Urinary bladder (tissue), 4 donors: ENCODE measurements at places on chromosomes 12 and 14. TPM values are rescaled to one million over a fixed set of nuclear protein-coding genes. Genes with fewer than 3 reads are reported as not detected.

DNA sequence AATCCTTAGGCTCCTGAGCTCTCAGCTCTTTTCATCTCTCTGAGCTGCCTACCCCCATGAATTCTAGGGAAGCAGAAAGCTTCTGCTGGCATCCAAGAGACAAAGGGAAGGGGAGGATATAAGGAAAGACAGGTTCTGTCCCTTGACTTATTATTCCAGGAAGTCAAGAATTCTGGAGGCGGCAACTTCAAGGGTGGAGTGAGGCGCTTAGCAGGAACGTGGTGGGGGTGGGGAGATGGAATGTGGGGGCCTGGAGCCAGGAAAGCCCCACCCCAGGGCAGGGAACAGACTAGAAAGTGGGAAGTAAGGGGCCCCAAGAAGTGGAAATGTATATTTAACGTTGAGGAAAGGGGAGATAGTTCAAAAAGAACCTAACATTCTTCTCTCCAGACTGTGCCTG lies 1.4 kb downstream of the CALCOCO1 start:
- DNase-seq, result no peak

GRCh38 chr14:77243853-77244252 lies 27.2 kb downstream of the NGB start:
- no peak for DNase-seq

- peak; percentile 18 for DNase-seq
These were observed 39.8 kb downstream of the GRIN2B start for GRCh38 chr12:13941258-13942249.

DNA sequence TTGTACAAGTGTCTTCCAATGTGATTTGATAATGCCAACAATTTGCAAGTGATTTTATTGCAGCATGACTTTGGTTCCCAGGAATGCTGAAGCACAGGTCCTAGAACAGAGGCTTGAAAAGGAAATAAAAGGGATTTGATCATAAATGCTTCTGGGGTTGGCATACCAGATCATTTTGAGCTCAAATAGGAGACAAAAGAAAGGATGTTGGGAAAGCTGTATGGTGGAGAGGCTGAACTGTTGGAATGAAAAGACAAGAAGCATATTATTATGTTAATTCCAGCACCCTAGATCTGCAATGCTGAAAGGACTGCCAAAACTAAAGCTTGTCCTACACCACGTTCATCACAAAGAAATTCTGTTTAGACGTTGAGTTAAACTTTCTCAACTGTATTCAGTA lies 143.1 kb downstream of the BICD1 start:
- no peak for DNase-seq

DNA sequence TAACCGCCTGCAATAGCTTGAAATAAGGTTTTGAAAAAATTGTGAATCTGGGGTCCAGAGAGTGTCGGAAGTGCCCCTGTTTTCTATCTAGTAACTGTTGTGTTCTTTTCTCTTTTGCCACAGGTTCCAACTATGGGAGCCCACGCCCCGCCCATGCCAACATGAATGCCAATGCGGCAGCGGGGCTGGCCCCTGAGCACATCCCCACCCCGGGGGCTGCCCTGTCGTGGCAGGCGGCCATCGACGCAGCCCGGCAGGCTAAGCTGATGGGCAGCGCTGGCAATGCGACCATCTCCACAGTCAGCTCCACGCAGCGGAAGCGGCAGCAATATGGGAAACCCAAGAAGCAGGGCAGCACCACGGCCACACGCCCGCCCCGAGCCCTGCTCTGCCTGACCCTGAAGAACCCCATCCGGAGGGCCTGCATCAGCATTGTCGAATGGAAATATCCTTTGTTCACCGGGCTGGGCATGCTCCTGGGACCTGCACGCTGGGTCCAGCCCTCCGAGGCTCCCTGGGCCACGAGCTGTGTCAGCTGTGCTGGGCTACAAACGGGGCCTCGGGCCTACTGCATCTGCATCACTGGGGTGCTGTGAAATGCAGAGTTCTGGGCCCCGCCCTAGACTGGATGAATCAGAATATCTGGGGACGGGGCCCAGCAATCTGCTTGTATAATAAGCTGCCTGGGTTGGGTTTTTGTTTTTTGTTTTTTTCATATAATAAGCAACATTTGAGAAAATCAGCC lies 62.5 kb downstream of the CACNA1C start:
- no peak for DNase-seq

GRCh38 chr12:92745856-92746550 lies 43.2 kb downstream of the PLEKHG7 start:
- DNase-seq, result no peak

DNA sequence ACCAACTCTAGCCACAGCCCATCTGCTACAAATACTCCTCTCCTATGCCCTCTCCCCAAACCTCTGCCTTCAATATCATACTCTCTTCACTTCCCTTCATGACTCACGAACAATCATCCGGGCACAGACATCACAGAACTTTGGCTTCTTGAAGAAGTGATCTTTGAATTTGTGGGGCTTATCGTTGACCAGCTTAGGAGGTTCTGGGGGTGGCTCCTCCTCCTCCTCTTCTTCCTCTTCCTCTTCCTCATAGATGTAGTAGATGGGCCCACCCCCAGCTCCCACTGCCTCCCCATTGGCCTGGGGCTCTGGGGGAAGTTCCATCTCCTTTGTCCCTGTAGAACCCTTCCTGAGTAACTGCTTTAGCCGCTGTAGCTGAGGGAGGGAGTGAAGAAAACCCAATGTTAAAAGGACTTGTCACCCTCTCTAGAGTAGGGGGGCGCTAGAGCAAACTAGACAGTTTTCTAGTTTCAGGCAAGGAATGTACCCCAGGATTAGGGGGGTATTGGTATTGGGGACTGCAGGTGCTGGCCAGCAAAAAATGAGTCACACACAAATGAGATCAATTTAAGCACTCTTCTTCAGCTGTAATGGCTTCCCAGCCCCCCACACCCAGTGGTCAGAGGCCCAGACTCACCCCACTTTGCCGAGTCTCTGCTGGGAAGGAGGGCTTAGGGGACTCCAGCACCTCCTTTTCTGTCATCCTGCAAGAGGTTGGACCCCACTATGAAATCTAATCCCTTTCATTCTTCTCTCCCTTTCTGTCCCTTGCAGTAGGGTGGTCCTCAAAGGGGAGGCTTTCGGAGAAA lies 1.8 kb downstream of the STAC3 start:
- DNase-seq, result no peak

DNA sequence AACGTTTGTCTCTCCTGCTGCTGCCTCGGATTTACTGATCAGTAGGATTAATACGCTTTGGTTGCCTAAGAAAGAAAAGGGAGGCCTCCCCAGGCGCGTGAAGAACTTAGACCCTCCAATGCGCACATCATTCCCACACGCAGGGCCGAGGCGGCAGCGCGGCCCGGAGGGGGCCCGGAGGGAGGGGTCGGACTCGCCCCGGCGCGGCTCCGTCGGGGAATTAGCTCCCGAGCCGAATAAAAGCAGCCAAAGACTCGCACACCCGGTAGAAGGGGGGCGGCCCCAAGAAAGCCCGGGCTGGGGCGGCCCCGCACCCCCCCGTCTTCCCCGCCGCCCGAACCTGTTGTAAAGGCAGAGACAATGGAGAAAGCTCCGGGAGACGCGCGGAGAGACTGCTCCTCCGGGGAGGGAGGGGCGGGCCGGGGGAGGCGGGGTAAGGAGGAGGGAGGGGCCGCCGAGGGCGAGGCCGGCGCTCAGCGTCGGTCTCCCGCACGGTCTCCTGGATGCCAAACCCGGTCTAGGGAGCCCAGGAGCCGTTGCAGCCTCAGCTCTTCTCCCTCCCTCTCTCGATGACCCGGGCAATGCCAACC lies at the start of gene NELL2:
Gene NELL2, minus strand, starts transcription at position 362 of the 590 bp plus-strand sequence. CDS start 446 bp downstream, outside the sequence.
- no peak for DNase-seq

DNA sequence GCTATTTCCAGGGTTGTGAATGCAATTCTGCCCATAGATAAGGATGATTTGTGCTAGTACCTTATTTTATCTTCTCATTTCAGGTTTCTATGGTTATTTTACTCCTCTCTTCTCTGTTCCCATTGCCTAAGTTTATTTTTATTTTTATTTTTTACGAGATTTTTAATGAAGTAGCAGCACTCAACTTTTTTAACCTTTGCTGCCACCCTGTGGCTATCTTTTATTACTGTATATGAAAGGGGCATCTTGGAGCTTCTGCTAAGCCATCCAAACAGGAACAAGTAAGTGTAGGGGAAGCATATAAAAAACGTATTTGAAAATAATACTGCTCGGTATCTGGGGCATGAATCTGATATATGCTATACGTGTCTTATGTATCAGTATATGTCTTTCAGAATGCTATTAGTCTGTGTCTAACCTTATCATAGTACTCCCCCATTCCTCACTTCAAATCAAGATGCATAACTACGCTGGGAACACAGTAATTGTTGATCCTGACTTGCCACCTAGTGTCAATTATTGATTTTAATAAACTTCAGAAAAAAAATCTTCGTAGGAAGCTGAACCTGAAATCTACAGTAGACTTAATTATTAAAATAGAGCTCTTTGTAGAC lies 60.3 kb downstream of the KLRG1 start:
- DNase-seq, result peak; percentile 6

DNA sequence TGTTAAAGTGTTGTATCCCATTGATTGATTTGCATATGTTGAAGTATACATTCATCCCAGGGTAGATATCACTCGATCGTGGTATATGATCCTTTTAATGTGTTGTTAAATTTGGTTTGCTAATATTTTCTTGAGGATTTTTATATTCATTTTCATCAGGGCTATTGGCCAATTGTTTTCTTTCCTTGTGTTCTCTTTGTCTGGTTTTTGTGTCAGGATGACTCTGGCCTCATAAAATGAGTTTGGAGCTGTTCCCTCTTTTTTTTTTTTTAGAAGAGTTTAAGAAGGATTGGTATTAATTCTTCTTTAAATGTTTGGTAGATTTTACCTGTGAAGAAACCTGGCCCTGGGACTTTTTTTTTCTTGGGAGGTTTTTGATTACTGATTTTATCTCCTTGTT lies 303.5 kb upstream of the RTL1 start:
- no peak for DNase-seq

- DNase-seq, result no peak
These were observed 12.2 kb downstream of the PTPN11 start for GRCh38 chr12:112430929-112431328.

DNA sequence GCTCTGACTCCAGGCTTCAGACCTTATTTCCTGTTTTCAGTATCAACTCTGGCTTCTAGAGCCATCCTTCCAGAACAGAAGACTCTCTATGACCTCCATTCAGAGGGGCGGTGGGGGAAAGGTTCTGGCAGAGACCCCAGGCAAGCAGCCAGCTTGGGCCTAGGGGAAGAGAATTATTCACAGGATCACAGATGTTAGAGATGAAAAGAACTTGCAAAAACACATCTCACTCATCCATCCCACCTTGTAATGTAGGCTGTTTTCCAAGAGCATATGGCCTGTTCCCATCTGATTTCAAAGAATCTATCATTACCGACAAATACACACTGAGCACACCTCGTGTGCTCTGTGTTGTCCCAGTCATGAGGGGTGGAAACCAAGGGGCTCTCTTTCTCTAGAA lies 131.9 kb downstream of the GRIN2B start:
- DNase-seq, result no peak

DNA sequence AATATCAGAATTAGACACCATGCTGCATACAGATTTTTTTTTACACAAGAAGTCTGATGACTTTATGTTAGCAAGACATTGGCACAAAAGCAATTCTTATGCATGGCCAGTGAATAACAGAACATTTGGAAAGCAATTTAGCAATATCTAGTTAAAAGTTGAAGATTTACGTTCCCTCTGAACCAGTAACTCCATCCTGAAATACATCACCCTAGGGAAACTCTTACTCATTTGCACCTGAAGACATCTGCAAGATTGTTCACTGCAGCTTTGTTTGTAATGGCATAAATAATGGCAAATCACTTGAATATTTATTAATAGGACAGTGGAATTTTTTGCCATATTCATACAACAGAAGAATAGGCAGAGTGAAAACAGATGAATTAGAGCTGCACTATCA lies 670.0 kb upstream of the NOVA1 start:
- DNase-seq, result no peak

GRCh38 chr12:110217996-110218674 lies 62.9 kb upstream of the ATP2A2 start:
- DNase-seq, result no peak

DNA sequence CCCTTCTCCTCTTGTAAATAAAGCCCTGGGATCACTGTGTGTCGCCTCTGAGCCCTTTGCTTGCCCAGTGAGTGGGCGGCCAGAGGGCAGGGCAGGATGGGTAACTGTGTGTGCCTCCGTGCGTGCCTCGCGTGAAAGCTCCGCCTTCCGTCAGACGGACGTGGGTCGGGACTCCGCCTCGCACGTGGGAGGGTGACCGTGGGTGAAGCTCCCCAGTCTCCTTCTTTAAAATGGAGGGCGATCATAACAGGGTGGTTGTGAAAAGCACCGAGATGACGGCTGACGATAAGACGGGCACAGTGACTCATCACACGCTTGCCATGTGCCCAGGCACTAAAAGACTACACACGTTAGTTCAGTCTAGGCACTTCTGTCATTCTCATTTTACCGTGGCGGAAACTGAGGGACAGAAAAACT lies 9.2 kb downstream of the PHB2 start:
- DNase-seq, result no peak

DNA sequence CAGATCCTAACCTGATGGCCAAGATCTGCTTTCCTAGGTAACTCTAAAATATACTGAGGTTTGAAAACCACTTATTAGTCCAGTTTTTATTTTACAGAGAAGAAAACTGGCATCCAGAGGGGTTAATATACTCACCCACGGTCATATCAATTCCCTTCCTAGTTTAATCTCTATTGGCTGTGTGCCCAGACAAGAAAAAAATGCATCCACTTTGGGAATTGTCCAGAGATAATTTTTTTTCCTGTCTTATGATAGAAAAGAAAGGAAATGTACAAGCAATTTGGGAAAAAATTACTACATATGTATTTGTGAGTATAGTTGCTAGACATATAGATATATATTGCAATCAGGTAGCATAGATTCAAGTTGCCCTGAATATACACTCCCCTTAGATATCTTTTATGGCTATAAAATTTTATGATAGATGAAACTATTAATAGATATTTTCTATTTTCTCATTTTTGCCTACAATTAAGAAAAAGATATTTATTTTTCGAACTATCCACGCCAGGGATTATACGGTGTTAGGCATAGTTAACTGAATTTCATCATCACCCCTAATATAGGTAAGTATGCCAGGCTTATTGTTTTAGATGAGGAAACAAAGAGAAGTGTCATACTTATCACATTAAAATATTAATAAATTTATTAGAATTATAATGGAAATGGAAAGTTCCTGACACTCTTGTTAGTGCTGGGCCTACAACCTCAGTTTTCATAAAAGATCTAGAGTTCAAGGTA lies 100.5 kb upstream of the SLC38A2 start:
- DNase-seq, result no peak

The AKAP3 gene
- 0.63 TPM for total RNA-seq

The AREL1 gene
- 20.4 TPM for total RNA-seq

The KRT2 gene
- total RNA-seq, result not detected

The PTPRO gene
- total RNA-seq, result 4.8 TPM

The NPFF gene
- not detected for total RNA-seq

The RASSF3 gene
- 50.4 TPM for total RNA-seq

The OTX2 gene
- not detected for total RNA-seq

The SMIM41 gene
- 3.4 TPM for total RNA-seq

The SIVA1 gene
- total RNA-seq, result 39.9 TPM

The MTHFD1 gene
- 29.4 TPM for total RNA-seq

The MDGA2 gene
- total RNA-seq, result 6.1 TPM

The SP7 gene
- total RNA-seq, result not detected

The OR4E2 gene
- total RNA-seq, result not detected

The DIO2 gene
- total RNA-seq, result 2.4 TPM

The BICD1 gene
- total RNA-seq, result 38.1 TPM

The MMP17 gene
- 3.9 TPM for total RNA-seq

The INTS13 gene
- 26.6 TPM for total RNA-seq

The RTN1 gene
- 13.9 TPM for total RNA-seq

The PTGER2 gene
- 4.8 TPM for total RNA-seq

The SLC17A8 gene
- total RNA-seq, result 0.95 TPM

The CCDC175 gene
- 0.74 TPM for total RNA-seq

The FSCB gene
- 0.90 TPM for total RNA-seq

The TSHR gene
- total RNA-seq, result 1.1 TPM
